ENCODE measurements at places on chromosomes 5 and 9. TPM values are rescaled to one million over a fixed set of nuclear protein-coding genes. Genes with fewer than 3 reads are reported as not detected.

Gene SPATA6L
- total RNA-seq = 0.79 TPM

Gene ADGRV1
- total RNA-seq = 0.19 TPM

Gene TLX3
- total RNA-seq = not detected

Gene PCDHA10
- under 0.01 TPM for total RNA-seq

Gene CDC26
- 56.0 TPM for total RNA-seq

Gene TMEM215
- total RNA-seq = not detected

Gene C9orf50
- 0.13 TPM for total RNA-seq

Gene SLC34A3
- total RNA-seq = 0.06 TPM

Gene NIPAL4
- not detected for total RNA-seq

Gene GABRA1
- total RNA-seq = under 0.01 TPM

Data from aortic smooth muscle cell (primary cell).